ENCODE measurements at places on chromosomes 11 and 22. TPM values are rescaled to one million over a fixed set of nuclear protein-coding genes. Genes with fewer than 3 reads are reported as not detected.

ZBTB16 gene
- total RNA-seq, result 0.32 TPM

RNF26 gene
- total RNA-seq, result 5.8 TPM

TUBGCP6 gene
- total RNA-seq, result 32.4 TPM

NXPE4 gene
- not detected for total RNA-seq

RAG1 gene
- total RNA-seq, result 0.32 TPM

CASP4 gene
- total RNA-seq, result 133 TPM

Measured in fibroblast of villous mesenchyme (primary cell).